ENCODE measurements at places on chromosomes 3 and 15. TPM values are rescaled to one million over a fixed set of nuclear protein-coding genes. Genes with fewer than 3 reads are reported as not detected.

SNX22 gene
- 4.0 TPM for polyA plus RNA-seq

BCL6 gene
- 27.1 TPM for polyA plus RNA-seq

ZBBX gene
- not detected for polyA plus RNA-seq

- DNase-seq: peak; percentile 37
Measured at GRCh38 chr15:40769274-40770146, at the start of gene C15orf62. TSS of gene C15orf62 (plus strand) at chr15:40769980. CDS start at chr15:40770496, 516 bp downstream.

SYNPR gene
- not detected for polyA plus RNA-seq

GRCh38 chr15:65517866-65518207, 348 bp upstream of the DPP8 start:
- DNase-seq: no peak

SHISA5 gene
- 29.9 TPM for polyA plus RNA-seq

DNA sequence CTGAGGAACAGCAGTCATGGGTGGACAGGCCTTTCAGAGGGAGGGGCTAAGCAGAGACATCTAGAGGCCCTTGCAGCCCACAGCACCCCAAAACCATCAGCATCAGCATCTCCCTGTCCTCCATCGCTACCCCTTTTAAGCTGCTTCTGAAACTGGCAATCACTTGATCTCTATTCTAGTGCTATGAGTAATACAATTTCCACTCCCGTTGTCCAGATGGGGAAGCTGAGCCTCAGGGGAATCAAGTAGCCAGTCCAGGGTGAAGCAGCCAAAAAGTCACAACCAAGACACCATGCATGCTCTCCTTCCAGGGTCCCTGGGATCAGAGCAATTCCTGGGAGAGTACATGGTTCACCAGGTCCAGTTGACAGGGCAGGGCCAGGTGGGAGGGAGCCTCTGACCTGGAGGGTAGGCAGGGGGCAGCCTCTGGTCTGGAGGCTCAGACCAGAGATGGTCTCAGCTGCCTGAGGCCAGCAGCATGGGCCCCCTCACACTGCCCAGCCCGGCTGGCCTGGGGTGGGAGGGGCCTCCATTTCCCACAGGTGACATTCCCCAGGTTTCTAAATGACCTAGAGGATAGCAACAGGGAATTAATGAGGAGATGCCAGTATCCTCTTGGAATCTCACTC, 30.0 kb downstream of the KLHL25 start:
- DNase-seq: no peak
